ENCODE measurements at places on chromosomes 12 and 14. TPM values are rescaled to one million over a fixed set of nuclear protein-coding genes. Genes with fewer than 3 reads are reported as not detected.

DNA sequence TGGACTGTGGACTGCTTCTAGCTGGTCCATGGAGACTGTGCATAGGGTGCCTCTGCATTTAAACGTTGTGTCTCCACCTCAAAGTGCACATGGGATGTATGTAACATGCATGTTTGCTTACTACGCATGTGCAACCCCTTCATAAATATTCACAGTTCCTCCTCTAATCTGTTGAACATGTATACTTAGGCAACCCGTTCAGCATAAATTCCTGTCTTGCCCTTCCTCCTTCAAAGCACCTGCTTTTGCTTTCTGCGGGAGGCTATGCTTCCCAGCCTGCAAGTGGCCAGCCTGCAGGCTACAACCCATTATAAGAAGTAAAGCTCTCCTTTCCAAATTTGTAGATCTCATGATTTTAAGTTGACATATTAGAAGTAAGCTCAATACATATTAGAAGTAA lies 33.0 kb upstream of the OVCH1 start:
- no peak for DNase-seq
- H3K36me3 ChIP-seq, result no peaks in the 10 kb centered on the region
- no peak overlapping the region for H3K27ac ChIP-seq
- H3K4me3 ChIP-seq, result no peak overlapping the region
- no peaks in the 10 kb centered on the region for H3K27me3 ChIP-seq

DNA sequence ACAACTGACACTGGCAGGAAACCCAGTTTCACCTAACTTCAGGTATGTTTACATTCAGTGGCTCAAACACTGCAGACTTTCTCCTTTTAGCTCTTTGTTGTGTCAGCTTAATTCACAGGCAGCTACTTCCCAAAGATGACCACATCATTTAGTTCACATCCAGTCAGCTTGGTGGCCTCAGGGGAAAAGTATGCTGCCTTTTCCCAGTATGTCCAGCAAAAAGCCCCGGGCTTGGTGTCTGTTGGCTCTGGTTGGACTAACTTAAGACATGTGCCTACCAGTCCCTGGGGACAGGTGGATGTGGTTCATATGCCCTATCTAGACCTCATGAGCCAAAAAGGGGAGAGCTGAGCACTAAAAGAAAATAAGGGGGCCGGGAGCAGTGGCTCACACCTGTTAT lies 56.4 kb downstream of the GOLGA5 start:
- no peaks in the 10 kb centered on the region for H3K36me3 ChIP-seq
- H3K27me3 ChIP-seq, result no peaks in the 10 kb centered on the region
- H3K27ac ChIP-seq, result no peak overlapping the region
- no peak for DNase-seq

The EIF2B1 gene
- total RNA-seq, result 79.3 TPM

GRCh38 chr14:22837750-22838538 lies 1.6 kb downstream of the MMP14 start:
- DNase-seq, result no peak
- peak overlapping the region; percentile 83 for H3K4me3 ChIP-seq
- peaks cover 52% of the 10 kb centered on the region for H3K36me3 ChIP-seq
- peak overlapping the region; percentile 99 for H3K27ac ChIP-seq
- no peaks in the 10 kb centered on the region for H3K27me3 ChIP-seq

DNA sequence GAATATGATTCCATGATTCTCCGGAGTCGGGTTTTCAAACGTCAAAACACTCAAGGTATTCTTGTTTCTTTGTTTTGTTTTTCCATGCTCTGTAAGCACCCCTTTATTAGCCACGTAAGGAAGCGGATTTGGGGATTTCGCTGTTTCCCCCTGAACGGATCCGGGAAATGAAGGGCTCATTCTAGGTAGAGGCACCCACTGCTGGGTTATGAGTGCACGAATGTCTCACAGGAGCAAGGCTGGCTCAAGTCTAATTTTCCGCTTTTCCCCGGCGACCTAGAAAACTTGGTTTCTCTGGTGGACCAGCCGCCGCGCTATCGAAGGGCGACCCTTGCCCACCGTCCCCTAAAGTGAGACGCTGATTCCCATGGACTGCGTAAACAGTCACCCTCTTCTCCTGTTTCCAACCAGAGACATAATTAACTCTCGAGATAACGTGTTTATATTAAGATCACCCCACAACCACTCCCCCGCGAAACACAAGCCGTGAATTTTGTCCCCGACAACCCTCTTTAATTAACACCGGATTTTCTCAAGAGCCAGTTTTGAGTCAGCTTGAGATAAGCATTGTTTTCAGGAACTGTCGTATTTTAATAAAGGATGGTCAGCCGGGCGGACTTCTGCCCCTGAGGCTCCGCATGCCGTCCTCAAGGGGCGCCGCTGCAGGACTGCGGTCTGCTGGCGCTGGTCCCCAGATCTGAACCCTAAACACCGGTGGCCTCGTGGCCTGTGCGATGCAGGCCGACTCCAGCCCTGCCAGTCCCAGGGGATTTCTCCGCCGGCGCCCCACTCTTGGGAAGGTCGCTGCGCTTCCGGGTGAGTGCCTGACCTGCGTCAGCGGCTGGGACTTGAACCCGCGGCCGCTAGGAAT lies 515 bp upstream of the ABCC9 start:
- peak overlapping the region; percentile 79 for H3K27ac ChIP-seq
- peaks cover 18% of the 10 kb centered on the region for H3K4me1 ChIP-seq
- DNase-seq, result no peak
- peak overlapping the region; percentile 41 for H3K4me3 ChIP-seq

All from esophagus squamous epithelium (tissue), 5 donors.